Activated CD8-positive, alpha-beta memory T cell treated with anti-CD3 and anti-CD28 coated beads, Interleukin-2, amount 50 U/mL, for 48 hours (primary cell): ENCODE measurements at places on chromosomes 12 and 14.

GRCh38 chr14:103023881-103024473, 33.4 kb downstream of the CDC42BPB start:
- no peak for DNase-seq

DNA sequence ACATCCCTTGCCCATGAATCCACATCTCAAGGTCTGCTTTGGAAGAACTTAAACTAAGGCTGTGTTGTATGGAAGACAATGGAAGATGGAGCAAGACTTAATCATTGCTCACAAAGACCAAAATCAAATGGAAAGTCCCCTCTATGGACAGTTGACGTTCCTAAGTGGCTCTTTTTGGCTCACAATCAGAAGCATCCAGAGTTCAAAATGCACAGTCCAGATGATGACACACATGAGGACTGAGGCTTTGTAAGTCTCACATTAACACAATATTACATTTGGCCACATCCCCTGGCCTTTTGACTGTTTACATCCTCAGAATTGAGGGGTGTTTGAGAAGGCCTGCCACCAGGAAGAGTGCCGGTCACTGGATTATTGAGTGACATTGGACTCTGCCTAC, 122.3 kb upstream of the CPM start:
- DNase-seq, result no peak

DNA sequence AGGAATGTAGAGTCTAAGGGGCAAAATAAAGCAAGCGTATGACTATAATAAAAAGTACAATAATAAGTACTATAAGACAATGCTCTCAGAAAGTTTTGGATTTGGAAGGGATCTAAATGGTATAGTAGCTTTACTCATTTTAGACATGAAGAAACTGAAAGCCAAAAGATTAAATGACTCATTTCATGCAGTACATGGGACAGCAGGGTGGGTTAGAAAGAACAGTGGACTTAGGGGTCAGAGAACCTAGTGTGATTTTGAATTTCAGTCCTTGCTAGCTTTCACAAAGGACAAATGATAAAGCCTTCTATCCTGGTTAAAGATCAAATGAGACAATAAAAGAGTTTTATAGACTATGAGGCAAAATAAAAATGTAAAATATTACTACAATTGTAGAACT, 6.8 kb upstream of the LEMD3 start:
- no peak for DNase-seq

GRCh38 chr14:22095860-22096513, 422.4 kb upstream of the OR4E1 start:
- no peak for DNase-seq

DNA sequence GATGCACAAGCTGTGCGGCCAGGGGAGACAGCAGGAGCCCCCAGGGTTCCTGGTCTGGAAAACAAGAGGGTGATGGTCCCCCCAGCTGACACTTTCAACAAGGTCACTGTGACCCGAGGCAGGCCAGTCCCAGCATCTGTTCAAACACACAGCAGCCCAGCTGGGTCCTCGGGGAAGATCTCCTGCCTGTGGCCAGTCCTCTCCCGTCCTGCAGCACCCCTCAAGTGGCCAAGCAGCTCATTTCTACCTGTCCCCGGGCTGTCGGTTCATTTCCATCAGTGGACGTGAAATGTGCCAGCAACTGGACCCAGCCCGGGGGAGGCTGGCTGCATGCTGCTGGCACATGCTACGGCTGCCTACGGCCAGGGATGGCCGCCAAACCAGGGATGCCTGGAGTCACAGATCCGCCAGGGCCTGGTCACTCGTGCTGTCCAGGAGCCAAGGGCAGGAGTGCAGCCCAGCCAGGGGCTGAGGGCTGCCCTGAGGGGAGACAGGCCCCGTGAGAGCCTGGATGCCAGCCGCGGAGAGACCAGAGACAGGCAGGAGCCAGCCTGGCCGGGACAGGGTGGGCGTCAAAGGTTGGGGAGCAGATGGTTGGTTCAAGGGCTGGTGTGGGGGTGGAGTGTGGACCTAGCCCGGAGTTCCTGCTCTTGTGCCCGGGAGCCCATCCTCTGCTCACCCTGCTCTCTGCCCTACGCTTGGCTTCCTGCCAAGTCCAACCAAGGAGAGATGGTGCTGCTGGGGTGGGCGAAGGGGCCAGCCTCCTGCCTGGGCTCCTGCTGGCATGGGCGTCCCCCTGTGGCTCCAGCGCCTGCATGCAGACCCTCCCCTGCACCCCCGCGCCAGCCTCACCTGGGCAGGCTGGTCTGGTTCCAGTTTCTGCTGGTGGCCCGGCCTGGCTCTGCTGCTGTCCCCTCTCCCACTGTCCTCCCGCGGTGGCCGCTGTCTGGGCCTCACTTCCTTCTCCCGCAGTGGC, 143.8 kb downstream of the ADGRD1 start:
- DNase-seq, result peak; percentile 48

GRCh38 chr14:32403688-32404087, 74.6 kb downstream of the AKAP6 start:
- DNase-seq, result no peak

GRCh38 chr14:93110856-93111419, 4.8 kb downstream of the ITPK1 start:
- no peak for DNase-seq

DNA sequence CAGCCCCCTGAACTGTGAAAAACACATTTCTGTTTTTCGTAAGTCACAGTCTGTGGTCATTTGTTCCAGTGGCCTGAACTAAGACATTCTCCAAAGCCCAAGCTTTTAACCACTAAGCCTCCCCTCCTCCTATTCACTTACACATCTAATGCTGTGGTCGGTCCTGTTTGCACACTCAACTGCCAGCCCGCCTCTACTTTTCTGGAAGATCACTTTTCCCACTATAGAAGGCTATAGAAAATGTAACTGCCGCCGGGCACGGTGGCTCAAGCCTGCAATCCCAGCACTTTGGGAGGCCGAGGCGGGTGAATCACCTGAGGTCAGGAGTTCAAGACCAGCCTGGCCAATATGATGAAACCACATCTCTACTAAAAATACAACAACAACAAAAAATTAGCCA, 524.7 kb upstream of the TMEM132C start:
- no peak for DNase-seq

DNA sequence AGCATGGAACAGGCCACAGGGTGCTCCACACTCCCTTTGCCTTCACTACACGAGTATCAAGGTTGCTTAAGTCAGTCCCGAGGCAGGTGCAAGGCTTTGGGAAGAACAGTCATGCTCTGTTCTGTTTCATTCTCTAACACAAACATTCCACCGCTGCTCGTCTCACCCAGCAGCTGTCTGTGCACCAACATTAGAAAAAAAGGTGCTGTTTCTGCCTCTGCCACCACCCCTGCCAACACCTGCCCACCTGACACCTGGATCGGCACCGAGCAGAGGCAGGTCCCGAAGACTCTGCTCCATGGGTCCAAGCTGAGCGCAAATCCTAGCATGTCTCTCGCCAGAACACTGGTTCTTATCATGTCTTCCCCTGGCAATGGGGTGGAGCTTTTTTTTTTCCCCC, 347.7 kb downstream of the TMEM132D start:
- no peak for DNase-seq

DNA sequence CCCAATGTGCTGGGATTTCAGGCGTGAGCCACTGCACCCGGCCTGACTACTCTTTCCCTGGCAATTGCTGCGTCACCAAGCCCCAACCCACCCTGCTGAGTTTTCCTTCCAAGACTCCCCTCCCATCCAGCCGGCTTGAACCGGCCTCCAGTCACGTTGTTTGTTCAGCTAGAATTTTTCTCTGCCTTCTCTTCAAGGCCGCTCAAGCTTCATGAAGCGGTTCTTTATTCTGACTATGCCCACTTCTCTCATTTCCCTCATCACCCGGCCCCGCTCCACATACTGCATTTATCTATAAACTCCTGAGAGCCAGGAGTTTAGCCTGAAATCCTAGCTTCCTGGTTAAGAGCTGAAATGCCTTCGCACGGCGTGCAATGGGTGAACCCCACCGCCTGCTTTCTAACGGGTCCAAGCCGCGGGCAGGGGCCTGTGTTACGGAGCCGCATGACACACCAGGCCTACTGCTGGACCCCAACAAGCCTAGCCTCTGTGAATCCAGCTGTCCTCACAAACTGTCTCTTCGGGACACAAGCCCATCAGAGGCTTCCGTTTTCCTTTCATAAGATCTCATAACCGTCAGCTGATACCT, 999 bp upstream of the DCAF4 start:
- DNase-seq, result no peak

DNA sequence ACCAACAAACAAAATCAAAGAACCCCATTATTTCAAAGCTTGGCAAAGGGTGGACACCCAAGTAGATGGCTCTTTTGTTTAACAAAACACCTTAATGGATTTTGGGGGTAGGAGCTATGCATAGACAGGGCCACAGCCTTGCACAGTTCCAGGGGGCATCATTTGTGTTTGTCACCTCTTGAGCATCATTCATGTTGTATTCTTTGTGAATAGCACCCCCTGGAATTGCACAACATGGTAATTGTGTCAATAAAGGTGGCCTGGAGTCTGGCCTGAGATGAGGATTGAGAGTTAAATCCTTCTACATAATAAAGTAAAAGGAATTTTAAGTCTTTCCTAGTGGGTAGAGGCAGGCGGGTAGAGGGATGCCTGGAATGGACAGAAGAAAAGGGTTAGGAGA, 3.3 kb upstream of the FRS2 start:
- DNase-seq, result no peak

DNA sequence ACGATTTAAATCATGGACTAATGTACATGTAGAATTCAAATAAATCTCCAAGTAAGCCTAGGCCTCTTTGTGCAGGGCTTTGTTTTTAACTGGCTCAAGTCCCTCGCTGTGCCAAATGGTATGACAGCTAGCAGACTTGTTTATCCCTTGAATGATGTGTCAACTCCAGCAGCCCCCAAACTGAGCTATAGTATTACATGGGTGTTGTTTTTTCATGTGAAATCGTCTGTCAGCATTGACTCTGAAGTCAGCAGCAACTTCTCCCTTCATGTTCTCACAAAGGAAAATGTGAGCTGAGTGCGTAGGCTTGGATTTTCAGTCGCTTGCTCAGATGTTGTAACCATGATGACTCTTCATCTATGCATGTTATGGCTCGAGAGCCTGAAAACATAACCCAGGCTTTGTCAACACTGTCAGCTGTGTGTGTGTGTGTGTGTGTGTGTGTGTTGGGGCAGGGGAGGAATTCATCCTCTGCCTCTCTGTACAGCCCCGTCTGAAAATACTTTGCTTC, 73.3 kb downstream of the PTHLH start:
- no peak for DNase-seq

- no peak for DNase-seq
Measured at GRCh38 chr12:80937391-80938238, at the start of gene LIN7A. LIN7A (minus strand) TSS chr12:80937934; CDS start chr12:80937722, 212 bp downstream.

- DNase-seq, result peak; percentile 87
Measured at GRCh38 chr12:48925304-48926011, at the start of gene FKBP11. FKBP11 (minus strand) TSS chr12:48925492; CDS start chr12:48925428, 64 bp downstream.

DNA sequence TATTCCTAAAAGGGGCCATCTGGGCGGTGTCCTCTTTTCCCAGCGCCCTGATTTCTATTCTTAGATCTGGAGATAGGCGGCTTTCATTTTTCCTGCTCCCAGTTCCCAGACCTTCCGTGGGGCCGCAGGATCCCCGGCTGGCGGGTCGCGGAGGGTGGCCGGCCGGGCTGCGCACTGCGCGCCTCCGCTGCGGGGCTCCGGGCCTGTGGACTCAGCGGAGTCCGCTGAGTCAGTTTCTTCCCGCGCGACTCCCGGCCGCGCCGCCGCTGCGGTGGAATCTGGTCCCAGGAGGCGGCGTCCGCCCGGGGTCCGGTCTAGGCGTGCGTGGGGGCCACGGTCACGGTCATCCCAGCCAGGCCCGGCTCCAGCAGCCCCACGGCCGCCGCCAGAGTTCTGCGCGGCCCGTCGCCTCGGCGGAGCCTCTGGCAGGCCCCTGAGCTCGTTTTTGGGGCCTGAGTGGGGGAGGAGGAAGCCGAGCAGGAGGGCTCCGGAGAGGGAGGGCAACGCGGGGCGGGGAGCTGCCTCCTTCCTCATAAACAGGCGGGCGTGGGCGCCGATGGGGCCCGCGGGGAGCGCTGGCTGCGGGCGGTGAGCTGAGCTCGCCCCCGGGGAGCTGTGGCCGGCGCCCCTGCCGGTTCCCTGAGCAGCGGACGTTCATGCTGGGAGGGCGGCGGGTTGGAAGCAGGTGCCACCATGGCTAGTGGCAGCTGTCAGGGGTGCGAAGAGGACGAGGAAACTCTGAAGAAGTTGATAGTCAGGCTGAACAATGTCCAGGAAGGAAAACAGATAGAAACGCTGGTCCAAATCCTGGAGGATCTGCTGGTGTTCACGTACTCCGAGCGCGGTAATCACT, at the start of gene LRRK2:
Gene LRRK2, plus strand, starts transcription at position 559 of the 853 bp plus-strand sequence. Its CDS starts 135 bp downstream, at position 694.
- DNase-seq, result peak; percentile 61

DNA sequence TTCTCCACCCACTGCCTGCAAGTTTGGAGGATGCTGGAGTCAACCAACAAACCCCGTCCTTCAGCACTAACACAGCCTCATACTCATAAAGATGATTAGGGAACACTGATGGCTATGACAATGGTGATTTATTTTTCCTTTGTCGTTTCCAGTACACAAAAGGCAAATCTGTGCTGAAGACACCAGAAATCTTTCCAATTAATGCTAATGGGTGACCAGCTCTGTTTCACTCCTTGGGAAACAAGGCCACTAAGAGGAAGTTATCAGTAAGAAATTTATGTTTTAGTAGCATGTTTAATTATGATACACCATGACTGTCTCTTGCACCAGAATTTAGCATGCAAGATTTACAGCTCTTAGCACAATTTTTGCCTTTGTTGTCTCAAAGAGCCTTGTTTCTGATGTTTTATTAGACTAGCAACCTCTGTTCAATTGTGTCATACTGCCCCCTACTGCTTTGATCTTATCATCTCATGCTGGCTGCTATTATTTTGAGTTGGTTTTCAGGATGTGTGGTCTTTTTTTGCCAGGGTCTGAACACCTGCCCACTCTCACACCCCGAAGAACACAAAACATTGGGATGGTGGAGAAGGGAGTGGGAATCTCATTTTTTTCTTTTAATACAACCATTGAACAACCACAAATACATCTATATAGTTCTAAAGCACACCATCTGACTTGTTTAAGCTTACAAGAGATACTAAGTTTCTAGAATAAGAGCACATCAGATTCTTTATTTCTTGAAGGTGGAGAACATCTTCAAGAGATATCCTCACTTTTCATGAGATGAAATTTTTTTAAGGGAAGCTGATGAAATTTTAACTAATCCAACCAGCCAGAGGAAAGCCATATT, 160.9 kb downstream of the SPTSSA start:
- DNase-seq, result no peak

- no peak for DNase-seq
Measured at GRCh38 chr12:75725521-75726111, 214.2 kb upstream of the KRR1 start.

DNA sequence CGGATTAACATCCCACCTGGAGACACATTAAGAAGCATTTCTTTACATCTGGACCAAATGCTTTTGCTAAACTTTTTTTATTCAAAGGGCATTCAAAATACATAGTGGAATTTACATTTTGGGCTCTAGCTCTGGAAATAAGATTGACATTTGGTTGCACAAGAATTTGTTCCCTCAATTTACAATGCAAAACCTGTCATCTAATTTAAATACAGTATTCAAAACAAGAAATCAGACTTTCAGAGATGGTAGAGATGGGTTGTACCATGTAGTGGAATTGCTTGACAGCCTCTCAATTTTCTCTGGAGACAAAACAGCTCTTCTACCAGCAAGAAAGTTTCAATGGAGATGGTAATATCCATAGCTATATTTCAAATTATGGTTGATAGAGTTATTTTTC, 275.8 kb downstream of the ATP23 start:
- DNase-seq, result no peak

GRCh38 chr14:99360774-99361595, 89.0 kb upstream of the BCL11B start:
- peak; percentile 43 for DNase-seq
